Activated naive CD8-positive, alpha-beta T cell treated with anti-CD3 and anti-CD28 coated beads for 36 hours (primary cell): ENCODE measurements at places on chromosomes 6 and 20. TPM values are rescaled to one million over a fixed set of nuclear protein-coding genes. Genes with fewer than 3 reads are reported as not detected.
A peak's percentile ranks its signal among the peaks of the same experiment; 100 is the strongest.

The ULBP1 gene
- total RNA-seq: 2.9 TPM

- no peaks in the 10 kb centered on the region for H3K36me3 ChIP-seq
- H3K27me3 ChIP-seq: peaks cover 43% of the 10 kb centered on the region
- H3K4me3 ChIP-seq: no peak overlapping the region
Observed at GRCh38 chr20:36094497-36094896, 60.0 kb upstream of the EPB41L1 start.

DNA sequence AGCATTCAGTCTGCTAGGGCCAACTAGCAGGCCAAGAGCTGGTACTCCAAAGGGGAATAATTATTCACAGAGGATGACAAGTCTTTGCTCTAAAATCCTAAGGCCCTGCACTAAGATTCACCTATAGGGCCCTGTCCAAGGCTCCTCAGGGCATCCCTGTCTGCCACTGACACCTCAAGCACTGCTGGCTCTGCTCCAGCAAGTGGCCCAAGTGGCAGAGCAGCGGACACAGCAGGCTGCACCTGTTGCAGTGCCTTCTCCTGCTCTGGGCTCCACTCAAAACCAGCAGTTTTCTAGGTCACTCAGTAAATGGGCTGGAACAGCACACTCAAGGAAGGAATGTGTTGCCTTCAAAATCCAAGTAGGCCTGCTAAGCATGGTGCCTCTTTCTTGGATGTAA is 36.4 kb upstream of the SMOC2 start:
- H3K36me3 ChIP-seq: no peaks in the 10 kb centered on the region
- no peaks in the 10 kb centered on the region for H3K27me3 ChIP-seq
- no peak for DNase-seq
- no peak overlapping the region for H3K27ac ChIP-seq
- H3K4me1 ChIP-seq: no peaks in the 10 kb centered on the region
- no peak overlapping the region for H3K4me3 ChIP-seq

DNA sequence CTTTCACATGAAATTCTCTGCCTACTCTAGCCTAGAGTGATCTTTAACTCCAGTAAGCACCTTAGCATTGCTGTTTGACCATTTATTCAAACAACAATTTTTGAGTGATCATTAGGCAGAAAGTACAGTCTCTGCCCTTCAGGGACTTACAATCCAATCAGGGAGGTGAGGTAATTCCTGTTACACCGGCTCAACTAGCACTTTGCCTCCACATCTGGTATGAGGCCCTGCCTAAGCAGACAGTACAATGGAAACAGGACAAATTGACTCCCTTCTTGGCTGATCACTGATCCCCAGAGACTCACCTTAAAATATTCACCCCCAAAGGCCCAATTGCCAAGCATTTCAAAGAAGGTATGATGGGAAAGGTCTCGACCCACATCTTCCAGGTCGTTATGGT is 1.4 kb downstream of the AARS2 start:
- H3K27me3 ChIP-seq: no peaks in the 10 kb centered on the region
- DNase-seq: no peak
- peak overlapping the region; percentile 97 for H3K4me3 ChIP-seq
- peaks cover 16% of the 10 kb centered on the region for H3K4me1 ChIP-seq

The DYNLT2 gene
- total RNA-seq: 2.0 TPM

The HLA-DRB5 gene
- total RNA-seq: 0.28 TPM

DNA sequence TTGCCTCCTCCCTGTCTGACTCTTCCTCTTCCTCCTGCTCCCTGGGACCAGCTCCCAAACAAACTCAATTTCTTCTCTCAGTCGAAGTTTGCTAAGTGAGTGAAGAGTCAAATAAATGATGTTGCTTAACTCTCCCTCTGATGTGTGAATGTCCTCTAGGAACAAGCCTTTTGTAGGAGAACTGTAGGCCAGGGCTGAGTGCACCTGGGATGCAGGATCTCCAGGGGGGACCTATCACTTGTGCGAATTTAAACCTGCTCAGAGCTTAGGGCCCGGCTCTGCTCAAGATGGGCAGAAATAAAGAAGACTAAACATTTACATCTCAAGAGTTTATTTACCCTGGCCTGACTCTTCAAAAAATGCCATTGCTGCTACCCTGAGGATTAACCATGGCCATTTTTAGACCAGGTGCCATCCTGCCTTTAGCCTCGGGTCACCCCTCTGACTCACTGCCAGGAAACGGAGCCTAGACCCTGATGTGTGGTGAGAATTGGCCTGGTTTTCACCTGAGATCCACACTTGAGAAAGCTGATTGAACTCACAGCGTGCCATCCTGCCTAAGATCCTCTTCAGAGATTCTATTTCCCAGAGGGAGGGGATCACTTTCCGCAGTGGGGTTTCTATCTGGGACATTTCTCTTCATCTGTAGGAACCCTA is 63.6 kb upstream of the CD93 start:
- H3K4me1 ChIP-seq: peaks cover 3% of the 10 kb centered on the region
- no peak overlapping the region for H3K27ac ChIP-seq
- no peaks in the 10 kb centered on the region for H3K27me3 ChIP-seq
- H3K36me3 ChIP-seq: no peaks in the 10 kb centered on the region

The PNPLA1 gene
- total RNA-seq: not detected

The LY6G6F gene
- not detected for total RNA-seq

DNA sequence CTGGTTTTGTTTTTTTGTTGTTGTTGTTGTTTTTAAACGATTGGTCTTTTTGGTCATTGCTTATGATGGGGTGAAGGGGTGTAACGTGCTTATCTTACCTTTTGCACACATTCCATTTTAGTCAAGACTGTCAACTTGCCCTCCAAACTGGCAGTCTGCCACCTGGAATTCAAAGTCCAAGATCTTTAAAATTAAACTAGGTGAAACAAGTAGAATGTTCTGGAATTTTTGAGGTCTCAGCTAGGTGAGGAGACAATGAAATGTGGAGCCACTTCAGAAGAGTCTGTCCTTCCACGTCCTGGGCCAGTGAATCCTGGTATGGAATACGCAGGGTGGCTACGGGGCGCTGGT is 344.6 kb downstream of the ZFAND3 start:
- peaks cover 10% of the 10 kb centered on the region for H3K36me3 ChIP-seq
- no peaks in the 10 kb centered on the region for H3K4me1 ChIP-seq

DNA sequence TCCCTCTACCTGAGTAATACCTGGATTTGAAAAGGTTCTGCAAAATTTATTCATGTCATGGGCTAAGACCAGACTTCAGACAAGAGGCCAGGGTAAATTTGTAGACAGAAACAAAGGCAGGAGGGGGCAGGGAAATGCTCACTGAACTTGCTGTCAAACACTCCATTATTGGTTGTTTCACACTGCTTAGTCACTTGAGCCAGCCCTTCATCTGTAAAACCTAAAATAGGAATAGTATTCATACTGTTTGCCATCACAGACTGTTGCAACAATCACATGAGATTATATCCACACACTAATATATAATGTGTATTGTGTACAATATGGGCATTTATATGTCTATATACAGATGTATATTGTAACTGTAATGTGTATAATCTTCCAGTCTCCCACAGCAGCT is 6.5 kb upstream of the TINAG start:
- no peaks in the 10 kb centered on the region for H3K4me1 ChIP-seq
- H3K27me3 ChIP-seq: no peaks in the 10 kb centered on the region
- no peak overlapping the region for H3K27ac ChIP-seq
- no peak for DNase-seq
- no peak overlapping the region for H3K4me3 ChIP-seq

- no peak overlapping the region for H3K4me3 ChIP-seq
- no peak for DNase-seq
- H3K36me3 ChIP-seq: peaks cover 6% of the 10 kb centered on the region
- H3K27me3 ChIP-seq: no peaks in the 10 kb centered on the region
- no peaks in the 10 kb centered on the region for H3K4me1 ChIP-seq
Observed at GRCh38 chr6:109820706-109821350, 129.7 kb downstream of the FIG4 start.

- no peaks in the 10 kb centered on the region for H3K36me3 ChIP-seq
- H3K4me3 ChIP-seq: no peak overlapping the region
- H3K27ac ChIP-seq: no peak overlapping the region
- no peak for DNase-seq
- peaks cover 25% of the 10 kb centered on the region for H3K4me1 ChIP-seq
- no peaks in the 10 kb centered on the region for H3K27me3 ChIP-seq
Observed at GRCh38 chr6:14280766-14281293, 163.3 kb downstream of the CD83 start.

GRCh38 chr6:169940481-169941271 is 189.3 kb downstream of the ERMARD start:
- H3K4me3 ChIP-seq: no peak overlapping the region
- no peak overlapping the region for H3K27ac ChIP-seq
- H3K27me3 ChIP-seq: peaks cover 14% of the 10 kb centered on the region
- peaks cover 6% of the 10 kb centered on the region for H3K4me1 ChIP-seq
- H3K36me3 ChIP-seq: peaks cover 9% of the 10 kb centered on the region
- DNase-seq: no peak

DNA sequence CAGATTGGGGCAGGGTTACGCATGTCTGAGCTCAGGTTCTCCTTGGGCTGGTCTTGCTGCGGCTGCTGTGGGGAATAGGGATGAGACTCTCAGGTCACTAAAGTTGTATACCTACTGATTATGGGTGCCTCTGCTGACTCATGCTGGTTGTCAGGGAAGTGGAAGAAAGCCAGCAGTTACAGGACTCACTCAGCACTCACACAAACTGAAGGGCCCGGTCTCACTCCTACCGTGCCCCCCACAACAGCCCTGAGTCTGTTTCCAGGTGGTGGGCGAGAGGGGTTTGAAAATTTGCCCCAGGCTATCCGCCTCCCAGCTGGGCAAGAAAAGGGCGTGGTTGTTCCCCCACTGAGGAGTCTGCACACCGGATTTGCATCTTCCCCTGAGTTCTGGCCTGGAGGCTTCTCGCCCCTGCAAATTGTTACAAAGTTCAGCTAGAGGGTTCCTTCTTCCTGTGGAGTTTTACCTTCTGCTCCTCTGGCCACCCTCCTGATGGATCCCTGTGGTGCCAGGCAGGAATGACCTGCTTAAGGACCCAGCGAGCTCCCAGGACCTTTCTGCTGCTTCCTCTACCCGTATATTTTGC is 659.2 kb downstream of the HDGFL1 start:
- H3K36me3 ChIP-seq: no peaks in the 10 kb centered on the region
- H3K4me1 ChIP-seq: no peaks in the 10 kb centered on the region
- no peak for DNase-seq

- no peak overlapping the region for H3K27ac ChIP-seq
- H3K4me1 ChIP-seq: peaks cover 11% of the 10 kb centered on the region
- no peaks in the 10 kb centered on the region for H3K27me3 ChIP-seq
- H3K36me3 ChIP-seq: no peaks in the 10 kb centered on the region
- no peak overlapping the region for H3K4me3 ChIP-seq
Observed at GRCh38 chr20:53809217-53809616, 215.6 kb upstream of the ZNF217 start.

GRCh38 chr6:169146521-169146920 is 107.1 kb downstream of the THBS2 start:
- no peak overlapping the region for H3K4me3 ChIP-seq
- no peak for DNase-seq
- no peaks in the 10 kb centered on the region for H3K4me1 ChIP-seq
- peaks cover 9% of the 10 kb centered on the region for H3K27me3 ChIP-seq

The CD40 gene
- total RNA-seq: 5.3 TPM

DNA sequence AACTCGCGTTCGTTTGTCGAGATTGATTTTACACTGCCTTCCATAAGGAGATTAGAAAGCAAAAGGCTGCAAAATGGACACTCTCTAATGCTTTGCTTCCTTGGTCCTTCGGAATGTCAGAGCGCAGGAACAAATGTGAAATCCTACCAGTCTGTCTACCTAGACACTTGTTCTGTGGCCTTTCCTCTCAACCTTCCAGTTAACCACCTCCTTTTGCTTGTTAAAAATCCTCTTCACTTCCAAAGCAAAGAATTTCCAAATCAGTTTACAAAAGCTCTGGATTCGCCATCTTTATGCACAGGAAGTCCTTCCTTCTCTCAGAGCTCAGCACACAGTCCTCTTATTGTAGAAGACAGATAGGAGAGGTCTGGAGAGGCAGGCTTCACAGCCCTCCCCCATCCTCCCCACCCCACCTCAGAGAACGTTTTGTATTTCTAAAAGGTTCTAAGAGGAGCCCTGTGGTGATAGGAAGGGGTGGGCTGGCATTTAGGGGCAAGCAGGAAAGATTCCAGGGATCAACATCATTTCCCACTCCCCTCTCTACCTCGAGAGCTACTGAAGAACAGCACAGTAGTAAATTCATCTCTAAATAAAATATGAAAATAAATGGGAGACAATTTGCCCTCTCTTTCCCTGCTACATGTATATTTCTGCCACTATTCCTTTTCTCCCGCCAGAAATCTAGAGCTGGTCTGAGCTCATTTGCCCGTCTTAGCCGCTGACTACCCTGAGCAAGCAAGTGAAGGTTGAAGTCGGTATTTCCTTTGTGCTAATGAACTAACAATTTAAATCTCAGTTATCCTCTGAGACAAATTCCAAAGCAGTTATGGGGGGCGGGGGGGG is 18.9 kb downstream of the TFAP2A start:
- H3K27ac ChIP-seq: no peak overlapping the region
- DNase-seq: no peak
- H3K4me1 ChIP-seq: no peaks in the 10 kb centered on the region
- no peak overlapping the region for H3K4me3 ChIP-seq
- peaks cover 4% of the 10 kb centered on the region for H3K36me3 ChIP-seq

DNA sequence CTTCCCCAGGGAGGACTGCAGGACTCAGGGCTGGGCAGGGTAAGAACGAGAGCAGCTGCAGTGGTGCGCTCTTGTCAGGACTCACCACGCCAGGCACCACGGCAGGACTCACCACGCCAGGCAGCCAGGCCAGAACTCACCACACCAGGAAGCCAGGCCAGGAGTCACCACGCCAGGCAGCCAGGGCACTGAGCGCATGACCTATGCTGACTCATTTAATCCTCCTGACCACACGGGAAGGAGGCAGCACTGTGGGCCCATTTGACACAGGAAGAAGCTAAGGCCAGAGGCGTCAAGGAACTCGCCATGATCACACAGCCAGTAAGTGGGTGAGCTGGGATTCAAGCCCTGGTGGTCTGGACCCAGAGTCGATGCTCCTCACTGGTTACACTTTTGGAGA is 189.3 kb downstream of the PREX1 start:
- no peak overlapping the region for H3K4me3 ChIP-seq
- no peak for DNase-seq
- no peak overlapping the region for H3K27ac ChIP-seq
- peaks cover 7% of the 10 kb centered on the region for H3K36me3 ChIP-seq
- H3K27me3 ChIP-seq: no peaks in the 10 kb centered on the region

- no peaks in the 10 kb centered on the region for H3K27me3 ChIP-seq
- no peak within 1 kb of the TSS for H3K27ac ChIP-seq
- no peak for DNase-seq
- no peak within 1 kb of the TSS for H3K4me3 ChIP-seq
- H3K4me1 ChIP-seq: peaks cover 9% of the 10 kb centered on the region
Observed at GRCh38 chr6:34556031-34556471, at the start of gene SPDEF. Gene SPDEF (minus strand): TSS chr6:34556329. CDS start chr6:34544455, 11,874 bp downstream.

The SLC13A3 gene
- not detected for total RNA-seq

The BPIFA1 gene
- not detected for total RNA-seq

The SLC22A1 gene
- total RNA-seq: 0.85 TPM
